ENCODE measurements at places on chromosomes 3 and 15. TPM values are rescaled to one million over a fixed set of nuclear protein-coding genes. Genes with fewer than 3 reads are reported as not detected.

GRCh38 chr3:127679534-127680145 is 6.9 kb downstream of the ABTB1 start:
- DNase-seq = no peak

GRCh38 chr15:45429941-45430792 is 51.8 kb upstream of the GATM start:
- DNase-seq = peak; percentile 23

DNA sequence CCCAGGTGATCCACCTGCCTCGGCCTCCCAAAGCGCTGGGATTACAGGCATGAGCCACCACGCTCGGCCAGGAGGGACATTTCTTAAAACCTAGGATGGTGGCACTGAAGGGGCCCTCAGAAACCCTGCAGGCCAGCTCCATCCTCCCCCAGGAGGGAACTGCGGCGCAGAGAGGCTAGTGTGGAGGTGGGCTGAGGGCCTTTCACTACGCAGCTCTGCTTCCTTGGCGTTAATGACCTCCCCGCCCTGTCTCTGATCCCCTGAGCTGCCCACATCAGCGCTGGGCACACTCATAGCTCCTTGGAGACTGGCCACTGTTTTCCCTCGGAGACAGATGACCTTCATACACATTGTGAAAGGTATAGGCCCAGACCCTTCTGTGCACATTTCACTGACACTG is 46.2 kb upstream of the MAGEF1 start:
- no peak for DNase-seq

DNA sequence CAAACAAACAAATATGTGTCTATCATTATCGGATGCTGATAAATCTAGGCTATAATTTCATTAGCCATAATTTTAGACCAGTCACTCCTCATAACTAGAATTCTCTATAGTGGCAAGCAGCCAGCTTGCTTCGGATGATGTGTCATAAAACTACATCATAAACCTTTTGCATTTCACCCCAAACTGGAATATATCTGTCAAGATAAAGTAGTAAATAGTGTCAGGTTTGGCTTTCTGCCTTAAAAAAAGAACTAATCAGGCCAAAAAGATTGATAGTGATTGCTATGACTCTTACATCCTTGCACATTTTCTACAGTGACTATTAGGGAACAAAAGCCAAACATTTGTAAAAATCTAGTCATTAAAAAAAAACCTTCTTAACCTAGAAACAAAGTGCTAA is 51.0 kb downstream of the DPPA2 start:
- peak; percentile 54 for DNase-seq

ALAS1 gene
- polyA plus RNA-seq = 46.6 TPM

DNA sequence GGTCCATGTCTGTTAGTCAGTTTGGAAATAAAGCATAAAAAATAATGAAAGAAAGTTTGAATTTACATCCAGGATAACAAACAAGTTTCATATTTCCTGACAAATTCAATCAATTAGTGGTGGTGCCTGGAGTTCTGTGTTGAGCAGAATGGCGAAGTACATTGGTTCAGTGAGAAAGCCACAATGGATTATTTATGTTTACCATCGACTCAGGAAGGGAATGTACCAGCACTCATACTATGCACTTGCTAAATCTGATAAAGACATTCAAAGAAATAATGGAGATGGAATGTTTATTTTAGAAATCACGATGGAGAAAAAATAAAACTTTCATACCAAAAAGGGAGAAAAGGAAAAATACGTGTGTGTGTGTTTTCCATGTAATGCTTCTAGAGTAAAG is 45.3 kb upstream of the MME start:
- DNase-seq = no peak

- no peak for DNase-seq
These were observed 45.9 kb upstream of the PGPEP1L start for GRCh38 chr15:99053380-99054024.

DNA sequence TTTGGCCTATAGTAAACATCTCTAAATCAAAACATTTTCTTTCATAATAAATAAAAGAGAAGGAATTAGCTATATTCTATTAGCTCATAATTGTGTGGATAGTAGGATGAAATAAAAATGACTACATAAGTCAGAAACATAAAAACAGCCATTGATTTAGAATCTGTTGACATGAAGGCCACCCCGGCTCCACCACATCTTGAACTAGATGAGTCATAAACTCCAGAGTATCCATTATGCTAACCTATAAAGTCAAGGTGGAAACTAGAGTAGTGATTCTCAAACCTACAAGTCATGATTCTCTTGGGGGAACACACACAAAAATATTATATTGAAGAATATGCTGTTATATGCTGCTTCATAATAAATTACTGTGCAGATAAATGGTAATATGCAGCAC is 831.0 kb downstream of the TUSC7 start:
- DNase-seq = no peak

SLC12A1 gene
- polyA plus RNA-seq = 735 TPM

- no peak for DNase-seq
These were observed 316.4 kb downstream of the SOX2 start for GRCh38 chr3:182028081-182028480.

IVD gene
- 69.1 TPM for polyA plus RNA-seq

DNA sequence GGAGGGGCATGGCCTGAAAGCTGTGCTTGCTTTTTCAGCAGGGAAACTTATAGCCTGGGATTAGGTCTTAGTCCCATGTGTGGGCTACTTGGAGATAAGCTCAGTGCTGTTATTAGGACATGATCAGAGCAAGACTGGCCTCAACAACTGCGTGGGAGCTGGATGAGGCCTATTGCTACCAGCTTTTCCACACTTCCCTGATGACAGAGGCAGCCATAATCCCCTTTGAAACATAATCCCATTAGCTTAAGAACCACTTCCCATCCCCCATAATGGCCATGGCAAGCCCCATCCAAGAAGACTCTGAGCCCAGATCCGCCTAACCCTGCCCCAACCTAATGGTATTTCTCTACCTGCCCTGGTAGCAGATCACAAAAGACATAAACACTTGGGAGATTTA is 26.6 kb upstream of the GK5 start:
- DNase-seq = no peak

CCDC54 gene
- 0.25 TPM for polyA plus RNA-seq
